ENCODE measurements at places on chromosomes 11 and 22. TPM values are rescaled to one million over a fixed set of nuclear protein-coding genes. Genes with fewer than 3 reads are reported as not detected.

DNA sequence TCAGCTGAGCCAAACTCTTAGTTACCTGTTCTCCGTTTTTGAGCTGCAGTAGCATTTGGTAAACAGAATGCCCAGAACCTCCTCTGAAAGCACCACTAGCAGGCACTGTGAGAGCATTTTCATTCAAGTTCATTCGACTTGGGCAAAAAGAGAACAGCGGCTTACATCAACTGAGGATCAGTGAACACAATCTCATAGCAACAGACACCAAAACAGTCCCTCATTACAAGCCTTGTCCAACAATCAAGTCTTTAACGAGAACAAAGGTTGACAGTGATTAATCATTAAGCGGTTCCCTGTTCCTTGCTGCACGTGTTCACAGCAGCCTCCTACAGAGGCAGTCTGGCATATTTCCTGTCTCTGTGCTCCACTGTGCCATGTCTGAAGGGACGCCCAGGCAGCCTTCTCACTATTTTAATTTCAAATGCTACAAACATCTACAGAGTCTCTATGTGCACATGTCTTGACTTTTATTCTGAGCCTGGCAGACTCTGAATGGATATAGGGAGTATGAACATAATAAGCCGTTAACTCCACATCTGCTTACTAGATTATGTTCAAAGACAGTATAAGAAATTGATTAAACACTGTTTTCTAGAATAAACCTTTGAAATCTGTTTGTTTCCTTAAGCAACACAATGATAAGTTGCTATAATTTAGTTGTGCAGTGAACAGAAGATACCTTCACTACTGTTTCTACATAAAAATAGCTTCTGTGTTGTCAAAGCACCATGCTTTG lies 88.3 kb upstream of the MTMR2 start:
- peak overlapping the region; percentile 2 for H3K4me3 ChIP-seq
- no peaks in the 10 kb centered on the region for H3K27me3 ChIP-seq
- no peak for DNase-seq
- peak overlapping the region; percentile 52 for H3K27ac ChIP-seq
- no peaks in the 10 kb centered on the region for H3K36me3 ChIP-seq

- H3K27me3 ChIP-seq = no peaks in the 10 kb centered on the region
- H3K36me3 ChIP-seq = no peaks in the 10 kb centered on the region
- peak overlapping the region; percentile 53 for H3K27ac ChIP-seq
- DNase-seq = peak; percentile 27
- no peak overlapping the region for H3K4me3 ChIP-seq
Observed at GRCh38 chr22:40451210-40451609, 80.8 kb downstream of the SGSM3 start.

GRCh38 chr11:98568013-98568412 lies 452.7 kb upstream of the CNTN5 start:
- no peak for DNase-seq
- no peaks in the 10 kb centered on the region for H3K36me3 ChIP-seq
- no peaks in the 10 kb centered on the region for H3K4me1 ChIP-seq
- no peak overlapping the region for H3K4me3 ChIP-seq
- H3K27me3 ChIP-seq = no peaks in the 10 kb centered on the region
- no peak overlapping the region for H3K27ac ChIP-seq

- no peaks in the 10 kb centered on the region for H3K4me1 ChIP-seq
- no peak for DNase-seq
- H3K4me3 ChIP-seq = no peak overlapping the region
- no peaks in the 10 kb centered on the region for H3K27me3 ChIP-seq
- H3K27ac ChIP-seq = no peak overlapping the region
- no peaks in the 10 kb centered on the region for H3K36me3 ChIP-seq
Observed at GRCh38 chr11:129418039-129418438, 42.4 kb downstream of the BARX2 start.

The CSNK2A3 gene
- total RNA-seq = 1.4 TPM

The CDC42BPG gene
- total RNA-seq = 1.1 TPM

The PAMR1 gene
- total RNA-seq = 12.9 TPM

The GLYATL1B gene
- not detected for total RNA-seq

The DNAL4 gene
- total RNA-seq = 10.0 TPM
